ENCODE measurements at places on chromosomes 1 and 21. TPM values are rescaled to one million over a fixed set of nuclear protein-coding genes. Genes with fewer than 3 reads are reported as not detected.

Gene SPRR2E
- total RNA-seq = not detected

Gene PTPRF
- total RNA-seq = 0.69 TPM

Gene CFHR2
- total RNA-seq = not detected

Gene COL6A1
- total RNA-seq = 0.42 TPM

Gene SMIM1
- total RNA-seq = 1.0 TPM

Gene LCE1C
- not detected for total RNA-seq

Gene KIAA1614
- 0.17 TPM for total RNA-seq

DNA sequence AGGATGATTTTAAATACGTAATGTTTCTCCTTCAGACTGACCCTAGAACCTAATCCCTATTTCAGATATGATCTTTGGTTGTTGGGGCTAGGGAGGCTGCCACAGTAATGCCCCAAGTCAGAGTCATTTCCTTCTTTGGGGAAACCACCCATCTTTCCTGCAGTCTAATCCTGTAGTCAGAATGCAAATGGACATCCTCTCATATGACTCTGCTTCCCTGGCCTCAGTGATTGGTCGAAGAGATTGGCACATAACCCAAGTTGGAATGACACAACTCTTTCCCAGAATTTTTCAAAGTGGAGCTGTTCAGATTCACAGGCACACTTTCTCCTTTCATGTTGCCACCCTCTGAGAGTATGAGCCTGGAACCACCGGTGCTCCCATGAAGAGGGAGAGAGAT lies 58.8 kb upstream of the ZNF644 start:
- DNase-seq = no peak

DNA sequence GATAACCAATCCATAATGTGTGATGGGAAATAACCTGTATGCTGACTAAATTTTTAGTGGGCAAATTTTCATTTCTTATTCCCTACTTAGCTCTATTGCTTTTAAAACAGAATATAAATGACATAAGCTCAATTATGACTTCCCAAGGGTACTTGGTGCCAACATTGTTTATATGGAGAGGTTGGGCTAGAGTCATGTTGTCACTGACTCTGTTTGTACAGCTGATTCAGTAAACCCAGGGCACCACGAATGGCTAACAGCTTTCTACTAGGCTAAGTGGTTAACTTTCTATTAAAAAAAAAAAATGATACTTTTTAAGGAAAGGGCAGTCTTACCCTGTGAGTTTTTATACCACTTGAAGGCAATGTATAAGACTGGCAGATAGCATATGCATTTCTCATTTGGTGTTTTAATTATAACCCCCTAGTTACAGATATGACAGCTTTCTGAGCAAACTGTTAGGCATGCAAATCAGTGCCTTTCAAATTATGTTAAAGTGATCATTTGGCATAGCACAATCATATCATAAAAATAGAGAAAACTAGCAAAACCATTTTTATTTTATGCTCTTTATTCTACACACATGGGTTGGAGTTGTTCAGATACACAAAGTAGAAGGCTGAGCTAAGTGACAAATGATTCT lies 147.1 kb downstream of the DNM3 start:
- no peak for DNase-seq

GRCh38 chr1:16158025-16158424 lies 2.2 kb upstream of the EPHA2 start:
- DNase-seq = peak; percentile 20

DNA sequence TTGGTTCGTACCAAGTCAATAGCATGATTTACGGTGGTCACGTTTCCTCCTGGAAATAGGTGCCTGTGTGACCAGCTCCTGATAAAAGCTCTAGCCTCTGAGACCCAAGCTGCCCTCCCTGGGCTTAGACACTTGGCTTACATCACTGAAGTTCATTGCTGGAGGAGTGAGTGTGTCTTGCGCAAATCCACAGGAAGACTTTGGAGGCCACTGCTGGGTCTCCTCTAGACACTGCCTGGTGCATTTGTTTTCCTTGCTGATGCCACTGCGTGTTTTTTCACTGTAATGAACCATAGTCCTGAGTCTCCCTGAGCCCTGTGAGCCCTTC lies 230.6 kb downstream of the DSCAM start:
- no peak for DNase-seq

DNA sequence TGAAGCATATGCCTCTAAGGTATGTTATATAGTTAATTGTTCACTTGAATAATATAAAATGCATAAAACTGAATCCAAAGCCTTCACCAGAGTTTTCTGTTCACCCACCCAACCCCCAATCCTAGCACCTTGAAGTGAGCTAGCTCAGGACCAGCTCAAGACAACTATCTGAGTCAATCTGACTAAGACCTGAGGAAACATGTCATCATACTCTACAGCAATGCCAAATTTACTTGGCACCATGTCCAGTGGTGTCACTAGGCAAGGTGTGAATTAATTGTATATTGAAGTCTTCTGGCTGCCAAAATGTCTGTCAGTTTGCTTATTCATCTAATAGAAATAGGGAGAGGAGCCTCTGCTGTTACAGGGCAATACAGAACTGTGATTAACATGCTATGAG lies 3.8 kb downstream of the DNASE2B start:
- DNase-seq = no peak

GRCh38 chr1:54808443-54809207 lies 7.5 kb upstream of the TTC22 start:
- DNase-seq = no peak

Measured in activated T-helper 1 cell treated with anti-CD3 and anti-CD28 coated beads, Interleukin-12 subunit alpha, Interleukin-12 subunit beta, Interleukin-2, Interleukin-4 antibody, amounts not matched to agents 30 ng/mL and 10 ng/mL and 1 ng/mL, durations not matched to agents 14 hours and 24 hours and 36 hours (primary cell).